ENCODE measurements at places on chromosomes 2 and 18.

- no peak for DNase-seq
Measured at GRCh38 chr2:178243961-178244360, 49.6 kb downstream of the OSBPL6 start.

DNA sequence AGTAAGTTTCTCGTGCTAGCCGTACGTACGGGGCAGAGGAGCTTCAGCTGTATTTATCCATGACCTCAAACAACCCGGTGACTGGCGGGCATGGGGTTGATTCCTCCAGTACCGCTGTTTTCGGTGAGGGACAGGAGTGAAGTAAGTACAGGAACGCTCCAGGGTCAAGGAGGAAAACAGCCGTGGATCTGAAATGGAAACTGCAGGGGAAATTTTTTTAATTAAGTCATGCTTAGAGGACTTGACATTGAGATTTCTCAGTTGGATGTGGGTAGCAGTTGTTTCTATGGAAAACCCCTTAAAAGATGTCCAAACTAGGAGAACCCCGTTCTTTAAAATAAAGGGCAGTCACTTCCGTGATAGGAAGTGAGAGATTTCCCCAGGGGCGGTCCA, 1.2 kb downstream of the RAB12 start:
- DNase-seq, result no peak

- DNase-seq, result no peak
Measured at GRCh38 chr2:27003007-27003406, 29.8 kb upstream of the TMEM214 start.

GRCh38 chr2:20609349-20609994, 41.4 kb downstream of the HS1BP3 start:
- DNase-seq, result peak; percentile 2

DNA sequence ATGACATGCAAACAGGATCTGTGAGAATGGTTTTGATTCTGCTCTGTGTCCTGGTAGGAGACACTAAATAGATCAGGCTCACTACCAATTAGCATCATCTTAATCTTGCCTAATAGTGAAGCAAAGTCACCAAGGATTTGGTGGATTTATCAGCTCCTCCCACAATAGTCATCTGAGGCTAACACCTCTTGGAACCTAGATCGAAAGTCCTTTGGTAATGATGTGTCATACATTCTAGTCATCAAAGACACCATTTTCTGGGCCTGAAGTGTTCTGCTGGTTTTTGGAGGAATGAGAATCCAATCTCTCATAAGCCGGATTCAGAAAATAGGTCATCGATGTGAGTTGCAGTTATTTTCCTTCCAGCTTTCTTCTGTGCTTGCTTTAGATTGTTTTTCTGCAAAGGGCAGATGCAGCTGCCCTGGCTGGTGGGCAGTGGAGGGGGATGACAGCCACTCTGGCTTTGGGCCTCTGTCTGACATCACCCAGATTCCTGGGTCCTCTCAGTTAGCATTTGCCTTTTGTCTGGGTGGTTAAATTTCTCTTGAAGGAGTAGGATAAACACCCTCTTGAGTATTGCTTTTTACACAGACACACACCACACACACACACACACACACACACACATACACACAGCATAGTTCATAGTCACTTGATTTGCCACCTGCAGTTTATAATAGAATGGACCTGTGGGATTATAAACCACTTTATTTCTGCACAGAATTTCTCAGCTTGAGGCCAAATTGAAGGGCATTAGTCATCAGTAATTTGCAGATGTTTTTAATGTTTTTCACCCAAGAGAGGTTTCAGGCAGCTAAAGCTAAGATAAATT, at the start of gene MYO3B:
Gene MYO3B (plus strand): TSS at position 198 of the 832 bp plus-strand sequence. CDS start 141 bp downstream, at position 339.
- DNase-seq, result no peak

- DNase-seq, result no peak
Measured at GRCh38 chr2:240204431-240205276, 64.2 kb upstream of the OTOS start.

DNA sequence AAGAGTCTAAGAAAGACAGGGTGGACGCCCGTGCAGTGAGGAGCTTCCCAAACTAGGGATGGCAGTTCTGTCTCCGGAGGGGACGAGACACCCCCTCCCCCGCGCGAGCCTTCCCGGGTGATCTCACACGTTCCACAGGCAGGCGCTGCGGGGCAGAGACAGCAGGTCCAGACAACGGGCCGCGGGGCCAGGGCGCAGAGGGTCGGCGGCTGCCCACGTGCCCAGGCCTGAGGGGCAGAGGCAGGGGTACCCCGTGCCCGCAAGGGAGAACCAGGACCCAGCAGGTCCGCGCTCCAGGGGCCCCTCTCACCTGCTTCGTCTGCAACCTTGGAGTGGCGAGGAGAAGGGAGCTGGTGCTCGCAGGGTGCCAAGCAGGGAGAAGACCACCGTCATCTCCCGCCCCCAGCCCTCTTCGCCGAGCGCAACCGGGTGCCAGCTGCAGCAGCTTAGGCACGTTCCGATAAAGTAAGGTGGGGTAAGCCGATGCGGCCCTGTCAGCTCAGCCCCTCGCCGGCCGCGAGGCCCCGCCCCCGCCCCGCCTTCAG, at the start of gene GPR155:
Gene GPR155 (minus strand): TSS at position 467 of the 545 bp plus-strand sequence. CDS start 5,073 bp downstream, outside the sequence.
- DNase-seq, result peak; percentile 81

Measured in glutamatergic neuron (in vitro differentiated cells).